GM12864 (cell line): ENCODE measurements at places on chromosomes 7 and 10.

- no peak for DNase-seq
Measured at GRCh38 chr7:78307892-78308291, 509.3 kb downstream of the PHTF2 start.

DNA sequence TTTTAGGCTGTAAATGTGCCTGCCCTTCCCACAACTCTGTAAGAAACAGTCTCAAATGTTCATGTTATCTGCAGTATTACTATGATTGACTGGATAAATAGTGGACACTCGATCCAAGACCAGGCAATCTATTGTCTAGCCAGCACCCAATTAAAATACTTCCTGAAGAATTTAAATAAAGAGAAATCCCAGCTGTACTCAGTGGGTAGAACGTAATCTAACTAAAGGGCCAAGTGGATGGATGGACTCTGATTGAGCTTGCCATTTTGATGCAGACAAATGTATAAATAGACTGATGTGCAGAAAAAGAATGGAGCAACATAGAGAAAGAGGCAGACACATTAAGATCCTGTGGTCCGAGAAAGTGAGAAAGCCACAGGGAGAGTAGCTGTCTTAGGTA lies 158.0 kb downstream of the IPMK start:
- DNase-seq: no peak

DNA sequence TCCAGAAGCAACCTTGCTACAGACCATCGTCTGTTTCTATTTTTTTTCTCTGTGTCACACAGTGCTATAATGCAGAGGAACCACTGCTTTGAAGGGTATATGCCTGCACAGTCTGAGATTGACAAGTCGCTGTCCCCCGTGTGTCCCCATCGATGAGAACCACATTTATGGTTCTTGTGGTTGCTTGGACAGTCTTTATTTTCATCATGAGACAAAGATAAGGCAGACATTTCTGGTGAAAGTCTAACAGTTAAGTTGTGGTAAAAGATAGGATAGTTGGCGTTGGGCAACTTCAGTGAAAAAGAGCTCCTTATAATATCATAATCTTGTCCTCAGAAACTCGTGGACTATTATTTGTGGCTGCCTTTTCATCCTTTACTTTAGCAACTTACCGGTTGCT lies 6.3 kb upstream of the AKR1E2 start:
- DNase-seq: no peak

DNA sequence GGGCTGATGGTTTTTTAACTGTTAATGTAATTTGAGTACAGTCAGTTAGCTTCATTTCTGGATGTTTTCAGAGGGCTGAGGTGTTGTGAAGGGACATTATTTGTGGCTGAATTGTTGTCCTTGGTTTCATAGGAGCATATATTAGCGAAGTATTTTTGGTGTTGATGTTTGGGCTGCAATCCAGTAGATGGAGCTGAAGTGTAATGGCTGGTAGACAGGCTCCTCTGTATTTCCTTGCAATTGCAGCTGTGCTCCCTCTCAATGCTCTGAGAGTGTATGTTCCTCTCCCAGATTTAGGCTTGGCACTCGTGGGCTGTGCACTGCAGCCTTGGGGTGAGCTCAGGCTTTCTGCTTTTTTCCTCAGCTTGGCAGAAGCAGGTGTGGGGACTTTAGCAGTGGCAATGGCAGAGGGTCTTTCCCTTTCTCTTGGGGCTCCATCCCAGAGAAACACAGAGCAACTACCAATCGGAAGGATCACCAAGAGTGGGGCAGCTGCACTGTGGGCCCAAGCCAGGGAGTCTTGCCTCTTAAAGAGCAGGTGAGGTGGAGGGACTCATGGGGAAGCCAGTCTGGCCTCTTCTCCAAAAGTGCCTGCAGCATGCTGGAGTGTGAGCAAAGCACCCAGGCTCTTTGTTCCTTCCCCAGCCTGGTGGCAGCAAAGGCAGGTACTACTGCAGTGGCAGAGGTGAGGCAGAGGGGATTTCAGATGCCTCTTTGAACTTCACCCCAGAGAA lies 544.4 kb downstream of the SH2D4B start:
- DNase-seq: no peak

- no peak for DNase-seq
Measured at GRCh38 chr10:46516660-46517416, 39.6 kb downstream of the GPRIN2 start.

DNA sequence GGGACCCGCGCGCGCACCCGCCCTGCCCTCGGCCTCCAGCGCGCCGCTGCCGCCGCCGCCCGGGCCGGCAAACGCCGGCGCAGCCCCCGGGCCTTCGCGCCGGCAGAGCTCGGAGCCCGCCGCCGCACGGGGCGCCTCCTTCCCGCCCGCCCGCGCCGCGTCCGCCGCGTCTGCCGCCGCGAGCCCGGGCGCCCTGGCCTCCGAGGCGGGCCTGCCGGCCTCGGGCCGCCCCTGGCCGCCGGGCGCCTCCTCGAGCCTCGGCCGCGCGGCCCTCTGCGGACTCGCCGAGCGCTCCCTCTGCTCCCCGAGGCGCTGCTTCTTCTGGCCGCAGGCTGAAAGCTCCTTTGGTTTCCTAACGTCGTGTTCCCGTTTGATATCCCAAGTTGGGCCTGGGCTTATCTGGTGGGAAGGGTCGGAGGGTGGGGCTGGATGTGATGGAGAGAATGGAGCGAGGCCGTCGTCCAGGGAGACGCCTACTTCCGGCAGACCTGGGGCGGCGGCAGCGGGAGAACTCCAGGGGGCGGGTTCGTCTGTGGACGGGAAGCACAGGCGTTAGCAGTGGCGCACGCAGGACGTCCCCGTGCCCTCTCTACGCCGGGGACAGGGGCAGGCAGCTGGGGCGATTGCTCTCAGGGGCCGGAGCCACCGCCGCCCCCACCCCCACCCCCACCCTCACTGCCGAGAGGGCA lies 221.0 kb downstream of the PHTF2 start:
- DNase-seq: peak; percentile 19

- DNase-seq: no peak
Measured at GRCh38 chr10:72567889-72568640, 57.8 kb downstream of the MICU1 start.

GRCh38 chr7:33061282-33061937 lies 1.2 kb downstream of the NT5C3A start:
- DNase-seq: no peak

DNA sequence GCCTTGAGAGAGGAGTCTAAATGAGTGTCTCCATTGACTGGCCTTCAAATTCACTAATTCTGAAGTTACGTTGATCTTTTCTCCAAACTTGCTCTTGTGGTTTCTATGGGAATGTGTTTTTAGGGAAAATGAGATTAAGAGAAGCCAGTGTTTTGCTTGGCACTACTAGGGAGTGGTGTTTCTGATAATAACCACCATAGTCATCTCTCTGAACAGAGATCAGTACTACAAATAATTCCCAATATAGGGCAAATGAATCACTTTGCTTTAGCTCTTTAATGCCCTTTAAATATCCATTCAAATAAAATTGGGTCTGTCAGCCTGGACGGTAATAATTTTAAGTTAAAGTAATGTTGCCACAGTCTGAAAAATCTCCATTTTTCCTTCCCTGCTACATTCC lies 90.8 kb downstream of the NRF1 start:
- no peak for DNase-seq

- no peak for DNase-seq
Measured at GRCh38 chr7:6501586-6502564, 49.4 kb downstream of the GRID2IP start.
